ENCODE measurements at places on chromosomes 6 and 20. TPM values are rescaled to one million over a fixed set of nuclear protein-coding genes. Genes with fewer than 3 reads are reported as not detected.

The SGK1 gene
- 213 TPM for total RNA-seq

The GGTLC1 gene
- total RNA-seq, result not detected

The SERPINB6 gene
- 86.4 TPM for total RNA-seq

The DDO gene
- total RNA-seq, result 2.9 TPM

The SPATS1 gene
- not detected for total RNA-seq

The LHFPL5 gene
- total RNA-seq, result not detected

The HLA-DPA1 gene
- total RNA-seq, result 155 TPM

The TNF gene
- total RNA-seq, result not detected

The MARCKS gene
- 27.9 TPM for total RNA-seq

The TREM1 gene
- 0.15 TPM for total RNA-seq

The SLC9A8 gene
- total RNA-seq, result 16.9 TPM

The RUNX2 gene
- 1.5 TPM for total RNA-seq

The BCAS4 gene
- total RNA-seq, result 9.0 TPM

The GPX5 gene
- not detected for total RNA-seq

The CALHM6 gene
- 0.82 TPM for total RNA-seq

The ANKRD66 gene
- total RNA-seq, result not detected

The PAK5 gene
- not detected for total RNA-seq

The SLC24A3 gene
- total RNA-seq, result 2.0 TPM

Measured in A375 (cell line).